Coronary artery (tissue), 2 donors: ENCODE measurements at places on chromosomes 4 and X.

DNA sequence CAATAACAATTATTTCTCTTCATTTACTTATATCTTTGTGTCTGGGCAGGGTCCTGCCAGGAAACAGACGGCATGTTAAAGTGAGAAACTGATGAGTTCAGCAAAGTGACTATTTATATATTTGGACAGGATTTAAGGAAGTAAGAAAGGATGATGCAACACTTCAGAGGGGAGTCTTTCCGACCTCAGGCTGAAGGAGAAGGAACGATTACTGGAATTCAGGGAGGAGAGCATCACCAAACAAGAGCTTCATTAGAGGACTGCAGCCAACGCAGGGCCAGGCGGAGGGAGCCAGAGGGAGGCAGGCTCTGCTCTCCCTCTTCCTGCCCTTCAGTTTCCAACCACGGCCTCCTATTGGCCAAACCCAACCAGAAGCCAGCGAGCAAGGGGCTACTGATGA lies 1.5 kb upstream of the TLR7 start:
- DNase-seq: no peak

GRCh38 chr4:163042306-163042705 lies 124.4 kb downstream of the NAF1 start:
- no peak for DNase-seq

DNA sequence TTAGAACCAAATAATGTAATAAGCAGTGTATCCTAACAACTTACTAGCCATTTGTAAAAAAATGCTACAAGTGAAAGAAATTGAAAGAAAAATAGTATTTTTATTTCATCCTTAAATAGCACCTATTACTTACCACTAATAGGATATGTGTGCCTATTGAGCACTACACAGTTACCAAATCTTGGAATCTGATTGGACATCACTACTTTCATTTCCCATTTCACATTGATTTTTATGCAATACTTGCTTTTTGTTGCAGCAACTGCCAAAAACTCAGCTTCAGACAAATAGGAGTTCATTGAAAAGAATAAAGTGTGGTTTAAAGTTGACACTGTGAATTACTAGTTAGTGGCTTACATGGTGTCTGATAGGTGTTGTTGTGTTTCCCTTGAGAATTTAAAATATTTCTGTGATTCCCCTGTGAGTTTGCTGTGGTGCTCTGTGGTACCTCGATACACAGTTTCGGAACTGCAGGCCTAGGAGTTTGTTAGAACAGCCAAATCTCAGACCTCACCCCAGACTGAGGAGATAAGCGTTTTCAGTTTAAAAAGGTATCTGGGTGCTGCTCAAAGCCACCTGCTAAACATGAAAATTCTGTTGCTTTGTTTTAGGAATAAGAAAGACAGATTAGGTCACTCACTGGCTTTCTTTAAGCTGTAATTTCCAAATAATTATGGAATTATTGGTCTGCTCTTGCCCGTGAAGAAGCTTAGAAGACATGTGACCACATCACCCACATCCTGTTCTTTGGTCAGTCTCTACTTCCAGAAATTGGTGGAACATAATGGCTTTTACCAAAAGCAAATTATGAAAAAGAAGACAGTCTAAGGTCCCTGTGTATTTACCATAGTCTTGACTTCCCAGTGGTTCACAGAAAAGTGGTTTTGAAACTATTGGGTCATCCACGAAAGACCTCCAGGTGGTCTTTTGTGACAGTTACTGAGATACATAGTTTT lies 97.8 kb downstream of the SYTL5 start:
- DNase-seq: no peak

- no peak for DNase-seq
Measured at GRCh38 chrX:2264179-2265030, 236.4 kb downstream of the DHRSX start.

- no peak for DNase-seq
Measured at GRCh38 chr4:183038436-183038835, 60.6 kb upstream of the WWC2 start.

DNA sequence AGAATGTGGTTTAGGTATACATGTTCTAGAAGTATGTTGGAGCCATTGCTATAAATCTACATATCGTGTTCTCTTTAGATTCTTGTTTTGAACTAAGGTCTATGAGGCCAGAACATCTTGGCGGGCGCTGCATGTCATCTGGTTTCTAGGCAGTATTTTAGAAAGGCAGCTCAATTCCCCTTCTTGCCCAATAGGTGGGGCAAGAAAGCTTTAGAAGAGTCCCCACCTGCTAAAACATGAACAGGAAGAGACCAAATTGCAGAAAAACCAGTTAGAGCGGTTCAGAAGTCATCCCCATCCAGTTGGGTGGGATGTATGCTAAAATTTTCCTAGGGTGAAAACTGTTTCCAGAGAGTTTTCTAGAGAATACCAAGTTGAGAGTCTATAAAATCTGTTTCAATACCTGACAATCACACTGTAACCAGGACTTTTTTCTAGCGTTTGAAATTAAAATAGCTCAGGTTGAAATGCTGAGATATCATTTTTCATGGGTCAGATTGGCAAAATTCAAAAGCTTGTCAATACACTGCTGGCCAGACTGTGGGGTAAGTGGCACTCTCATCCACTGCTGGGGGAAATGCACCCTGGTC lies 17.5 kb upstream of the SH3KBP1 start:
- no peak for DNase-seq

GRCh38 chrX:41478381-41478911 lies 31.3 kb downstream of the NYX start:
- no peak for DNase-seq

DNA sequence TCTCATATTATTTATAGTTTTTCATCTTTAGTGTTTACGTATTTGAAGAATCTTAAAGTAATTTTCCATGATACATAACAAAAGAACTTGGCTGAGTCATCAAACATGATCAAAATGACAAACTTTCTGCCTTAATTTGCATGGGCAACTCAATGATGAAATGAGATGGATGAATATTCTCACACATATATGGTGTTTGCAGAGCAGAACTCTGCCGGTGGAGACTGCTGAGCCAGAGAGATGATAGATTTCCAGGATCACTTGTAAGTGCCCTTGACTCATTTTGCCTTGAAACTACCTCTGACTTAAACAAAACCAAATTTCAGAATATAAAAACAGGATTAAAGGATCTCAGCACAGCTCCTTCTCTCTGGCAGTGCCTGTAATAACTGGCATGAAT lies 38.2 kb downstream of the TRPC3 start:
- DNase-seq: no peak

DNA sequence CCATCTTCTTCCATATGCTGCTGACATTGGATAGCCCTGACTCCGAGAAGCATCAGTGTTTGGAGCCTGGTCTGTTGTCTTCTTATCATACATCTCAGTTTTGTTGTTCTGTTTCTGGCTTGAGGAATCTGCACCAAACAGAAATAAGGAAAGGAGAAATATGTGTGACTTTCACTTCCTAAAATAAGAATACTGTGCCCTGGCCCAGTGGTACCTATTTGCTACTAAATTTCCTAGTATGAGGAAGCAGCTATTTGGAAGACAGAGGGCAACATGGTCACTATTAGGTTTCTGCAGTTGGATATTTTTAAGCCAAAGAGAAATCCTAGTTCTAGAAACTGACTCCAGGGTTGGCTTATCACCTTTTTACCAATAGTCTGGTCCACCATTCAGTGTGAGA lies 16.8 kb downstream of the CT47C1 start:
- no peak for DNase-seq

DNA sequence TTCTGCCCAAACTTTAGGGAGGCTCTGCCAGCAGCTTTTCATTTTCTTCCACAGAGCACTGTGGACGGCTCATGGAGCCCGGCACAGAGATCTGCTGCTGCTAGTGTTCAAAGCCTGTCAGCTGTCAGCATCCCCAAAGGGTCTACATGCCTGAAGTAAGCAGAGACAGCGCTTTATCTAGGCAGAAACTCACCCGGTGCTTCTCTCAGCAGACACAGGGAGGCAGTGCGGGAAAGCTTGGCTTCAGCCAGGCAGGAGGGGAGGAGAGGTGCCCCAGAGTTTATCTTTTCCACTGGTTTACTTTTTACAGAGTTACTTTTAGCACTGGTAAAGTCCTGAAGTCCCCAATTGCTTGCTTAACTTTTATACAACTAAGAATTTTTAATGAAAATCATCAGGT lies 339.3 kb downstream of the NKX6-1 start:
- DNase-seq: no peak

GRCh38 chr4:75605928-75606327 lies 24.4 kb downstream of the CDKL2 start:
- no peak for DNase-seq

GRCh38 chr4:47215759-47216158 lies 184.4 kb downstream of the GABRB1 start:
- no peak for DNase-seq

GRCh38 chrX:35251226-35251625 lies 308.6 kb downstream of the FAM47B start:
- no peak for DNase-seq

GRCh38 chr4:14800977-14801376 lies 201.3 kb upstream of the CPEB2 start:
- no peak for DNase-seq

DNA sequence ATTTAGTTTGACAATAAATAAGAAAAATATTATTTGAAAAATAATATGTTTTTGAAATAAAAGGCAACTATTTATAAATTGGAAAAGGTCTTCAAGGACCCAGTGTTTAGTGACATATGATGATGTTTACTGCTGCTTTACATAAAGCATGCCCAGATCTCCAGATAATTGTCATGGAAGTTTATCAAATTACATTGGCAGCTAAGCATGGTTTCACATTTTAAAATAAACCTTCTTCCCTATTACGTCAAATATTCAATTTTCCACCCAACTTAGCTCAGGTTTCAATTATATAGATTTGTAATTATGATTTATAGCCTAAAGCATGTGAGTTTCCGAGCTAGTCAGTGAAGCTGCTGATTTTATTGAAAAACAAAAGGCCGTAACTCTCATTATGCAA lies 417.2 kb downstream of the CFAP47 start:
- no peak for DNase-seq

DNA sequence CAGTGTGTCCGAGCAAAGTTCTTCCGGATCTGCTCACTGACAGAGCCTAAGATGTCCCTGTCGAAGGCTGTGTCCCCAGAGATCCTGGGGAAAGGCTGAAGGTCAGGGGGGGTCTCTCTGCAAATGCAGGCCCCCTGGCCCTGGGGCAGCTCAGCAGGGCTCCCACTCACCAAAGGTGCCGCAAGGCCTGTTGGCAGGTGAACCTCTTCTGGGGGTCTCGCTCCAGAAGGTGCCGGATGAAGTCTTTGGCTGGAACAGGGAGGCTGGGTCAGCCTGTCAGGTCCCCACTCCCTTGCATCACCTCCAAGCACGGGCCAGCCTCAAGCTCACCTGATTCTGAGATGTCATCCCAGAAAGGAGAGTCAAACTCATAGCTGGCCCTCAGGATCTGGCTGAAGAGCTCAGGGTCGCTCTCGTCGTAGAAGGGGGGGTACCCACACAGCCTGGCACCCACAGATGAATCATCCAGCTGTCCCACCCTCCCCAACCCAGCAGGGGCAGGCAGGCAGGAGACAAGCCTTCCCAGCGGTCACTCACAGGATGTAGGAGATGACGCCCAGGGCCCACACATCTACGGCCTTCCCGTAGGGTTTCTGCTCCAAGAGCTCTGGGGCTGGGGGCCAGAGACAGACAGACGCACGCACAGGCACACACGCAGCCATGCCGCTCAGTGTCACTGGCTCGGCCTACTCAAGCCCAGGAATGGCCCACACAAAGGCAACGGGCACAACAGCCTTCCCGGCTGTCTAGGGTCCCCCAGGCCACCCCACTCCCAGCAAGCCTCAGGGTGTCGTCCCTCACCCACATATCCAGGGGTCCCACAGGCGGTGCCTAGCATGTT lies 2.6 kb downstream of the PNCK start:
- DNase-seq: peak; percentile 54

DNA sequence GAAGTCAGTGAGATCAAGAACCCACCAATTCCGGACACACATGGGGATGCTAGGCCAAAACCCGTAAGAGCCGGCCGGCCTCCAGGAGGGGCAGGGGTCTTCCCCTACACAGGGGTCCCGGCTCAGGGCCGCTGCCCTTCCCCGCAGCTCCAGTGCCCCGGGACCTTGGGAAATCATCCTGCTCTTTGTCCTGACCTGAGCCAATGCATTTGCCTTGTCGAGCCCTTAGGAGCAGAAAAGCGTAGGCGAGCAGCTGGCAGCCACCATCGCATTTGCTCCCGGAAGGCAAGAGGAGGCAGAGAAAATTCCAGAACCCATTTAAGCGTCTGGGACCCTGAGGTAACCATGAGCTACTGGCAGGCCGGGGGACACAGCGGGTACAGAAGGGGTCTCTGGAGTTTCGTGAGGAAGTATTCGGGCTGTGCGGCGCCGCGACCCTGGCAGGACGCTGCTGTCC lies 7.4 kb upstream of the TNIP2 start:
- no peak for DNase-seq

GRCh38 chrX:18687856-18688495 lies 16.1 kb upstream of the RS1 start:
- DNase-seq: no peak

GRCh38 chr4:23888421-23889319 lies 1.2 kb downstream of the PPARGC1A start:
- no peak for DNase-seq

DNA sequence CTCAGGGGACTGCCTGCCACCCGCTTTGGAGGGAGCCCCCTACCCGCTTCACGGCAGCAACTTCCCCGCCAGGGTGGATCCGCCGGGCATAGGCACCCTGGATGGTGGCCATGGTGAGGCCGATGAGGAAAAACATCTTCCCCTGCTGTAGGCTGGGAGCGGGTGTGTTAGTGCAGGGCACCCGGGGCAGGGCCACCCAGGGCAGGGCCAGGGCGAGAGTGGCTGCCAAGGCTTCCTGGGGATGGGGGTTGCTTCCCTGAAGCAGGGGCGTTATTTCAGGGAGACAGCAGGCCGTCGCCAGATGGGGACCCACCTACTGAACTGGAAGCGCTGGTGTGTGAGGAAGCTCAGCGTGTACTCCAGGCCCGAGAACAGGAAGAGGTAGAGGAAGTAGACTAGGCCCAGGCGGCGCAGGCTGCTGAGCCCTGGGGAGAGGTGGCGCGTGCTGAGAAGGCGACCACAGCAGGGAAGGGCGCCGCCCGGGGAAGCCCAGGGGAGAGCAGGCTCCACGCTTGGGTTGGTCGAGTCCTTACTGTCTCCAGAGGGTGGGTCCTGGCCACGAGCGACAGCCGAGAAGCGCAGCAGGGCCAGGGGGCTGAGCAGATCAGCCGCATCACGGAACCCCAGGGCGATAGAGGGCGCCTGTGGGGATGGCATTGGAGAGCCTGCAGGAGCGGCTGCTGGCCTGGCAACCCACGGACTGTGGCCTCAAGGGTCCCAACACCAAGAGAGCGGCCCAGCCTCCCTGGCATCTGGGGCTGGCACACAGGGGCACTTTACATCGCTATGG lies 31.5 kb downstream of the NOP14 start:
- DNase-seq: peak; percentile 80

DNA sequence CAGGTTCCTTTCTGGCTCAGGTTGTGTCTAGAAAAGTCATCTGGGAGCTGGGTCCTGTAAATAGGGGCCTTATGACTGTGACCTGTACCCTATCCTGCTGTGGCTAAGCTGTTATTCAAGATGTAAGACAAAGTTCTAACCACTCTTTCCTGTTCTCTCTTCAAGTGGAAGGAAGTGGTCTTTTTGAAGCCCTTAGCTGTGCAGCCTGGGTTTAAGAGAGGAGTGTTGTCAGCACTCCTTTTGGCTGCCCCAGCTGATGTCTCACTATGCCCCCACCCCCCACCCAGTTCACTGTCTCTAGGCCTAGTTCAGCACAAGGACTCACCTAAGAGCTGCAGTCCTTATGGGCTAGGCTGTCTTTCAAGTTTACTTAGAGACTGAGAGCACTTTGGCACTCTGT lies 1069.5 kb downstream of the FAM133A start:
- DNase-seq: no peak

GRCh38 chr4:1512738-1513660 lies 106.8 kb upstream of the NKX1-1 start:
- no peak for DNase-seq
